ENCODE measurements at places on chromosomes 1 and 21.

DNA sequence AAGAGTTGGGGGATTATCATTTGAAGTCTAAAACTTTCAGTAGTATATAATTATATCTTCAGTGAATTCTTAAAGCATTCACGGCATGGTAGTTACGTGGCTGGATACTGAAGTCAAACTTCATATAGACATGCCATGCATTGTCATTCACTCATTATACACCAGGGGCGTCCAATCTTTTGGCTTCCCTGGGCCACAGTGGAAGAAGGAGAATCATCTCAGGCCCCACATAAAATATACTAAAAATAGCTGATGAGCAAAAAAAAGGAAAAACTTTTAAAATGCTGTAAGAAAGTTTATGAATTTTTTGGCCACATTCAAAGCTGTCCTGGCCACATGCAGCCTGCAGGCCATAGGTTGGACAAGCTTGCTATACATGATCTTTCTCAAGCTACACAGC lies 43.8 kb downstream of the DENND1B start:
- no peak for DNase-seq

DNA sequence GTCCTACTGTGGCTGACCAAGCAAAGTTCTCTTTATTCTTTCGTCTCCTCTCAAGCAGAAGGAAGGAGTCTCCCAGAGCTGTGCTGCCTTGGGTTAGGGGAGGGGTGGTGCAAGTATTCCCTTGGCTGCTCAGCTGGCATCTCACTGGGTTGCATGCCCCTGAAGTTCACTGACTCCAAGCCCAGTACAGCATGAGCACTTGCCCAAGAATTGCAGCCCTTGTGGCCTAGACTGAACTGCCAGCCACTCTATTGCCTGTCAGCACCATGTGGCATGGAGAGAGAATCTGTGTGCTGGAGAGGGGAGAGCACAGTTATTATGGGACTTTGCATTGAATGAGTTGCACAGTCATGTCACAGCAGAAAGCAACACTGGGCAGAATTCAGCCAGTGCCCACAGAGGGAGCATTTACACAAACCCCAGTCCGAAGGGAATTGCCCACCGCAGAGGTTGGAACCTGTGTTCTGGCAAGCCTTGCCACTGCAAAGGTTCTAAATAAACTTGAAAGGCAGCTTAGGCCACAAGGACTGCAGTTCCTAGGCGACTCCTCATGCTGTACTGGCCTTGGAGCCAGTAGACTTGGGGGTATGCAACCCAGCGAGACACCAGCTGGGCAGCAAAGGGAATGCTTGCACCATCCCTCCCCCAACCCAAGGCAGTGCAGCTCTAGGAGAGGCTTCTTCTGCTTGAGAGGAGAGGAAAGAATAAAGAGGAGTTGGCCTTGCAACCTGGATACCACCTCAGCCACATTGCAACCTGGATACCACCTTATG lies 28.8 kb downstream of the DR1 start:
- DNase-seq = no peak

GRCh38 chr1:36132029-36132428 lies 7.0 kb upstream of the COL8A2 start:
- DNase-seq = no peak

DNA sequence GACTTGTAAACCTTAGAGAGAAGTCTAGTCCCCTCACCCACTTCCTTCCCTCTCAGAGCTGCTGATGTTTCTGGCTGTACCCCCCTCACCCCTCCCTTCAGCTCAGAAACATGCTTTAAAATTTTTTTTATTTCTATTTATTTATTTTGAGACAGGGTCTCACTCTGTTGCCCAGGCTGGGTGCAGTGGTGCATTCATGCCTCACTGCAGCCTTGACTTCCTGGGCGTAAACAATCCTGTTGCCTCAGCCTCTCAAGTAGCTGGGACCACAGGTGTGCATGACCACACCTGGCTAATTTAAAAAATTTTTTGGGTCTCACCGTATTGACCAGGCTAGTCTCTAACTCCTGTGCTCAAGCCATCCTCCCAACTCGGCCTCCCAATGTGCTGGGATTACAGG lies 2.9 kb upstream of the WNT2B start:
- DNase-seq = no peak

DNA sequence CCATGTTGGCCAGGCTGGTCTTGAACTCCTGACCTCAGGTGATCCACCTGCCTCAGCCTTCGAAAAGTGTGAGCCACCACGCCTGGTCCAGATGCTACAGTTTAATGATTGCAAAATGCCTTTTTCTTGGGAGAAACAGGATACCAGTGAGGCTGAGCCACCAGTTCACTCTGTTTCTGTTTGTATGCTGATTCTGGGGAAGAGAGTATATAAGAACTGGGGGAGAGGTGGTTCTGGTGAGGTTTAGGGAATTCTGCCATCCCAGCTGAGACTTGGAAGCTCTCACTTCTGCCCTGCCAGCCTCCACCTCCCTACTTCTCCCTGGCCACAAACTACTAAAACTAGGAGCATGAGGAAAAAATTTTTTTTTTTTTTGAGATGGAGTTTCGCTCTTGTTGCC lies 8.1 kb upstream of the PMF1 start:
- DNase-seq = no peak

GRCh38 chr1:106705971-106706370 lies 350.5 kb upstream of the PRMT6 start:
- no peak for DNase-seq

DNA sequence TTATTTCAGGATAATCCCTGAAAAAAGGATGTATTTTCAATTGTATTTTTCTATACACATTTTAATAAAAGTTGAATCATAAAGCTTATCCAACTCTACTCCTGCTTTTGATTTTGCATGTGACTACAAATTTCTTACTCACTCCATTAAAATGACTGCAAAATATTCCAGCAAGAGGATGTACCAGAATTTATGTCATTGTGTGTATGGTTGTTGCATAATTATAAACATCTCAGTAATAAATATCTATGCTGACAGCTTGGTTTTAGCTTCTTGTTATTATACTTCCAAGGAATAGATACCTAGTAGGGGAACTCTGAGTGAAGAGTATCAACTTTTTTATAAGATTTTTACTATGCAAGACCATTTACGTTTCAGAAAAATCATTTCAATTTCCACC lies 463.2 kb upstream of the RUNX1 start:
- no peak for DNase-seq

GRCh38 chr1:153057375-153057774 lies at the start of gene SPRR2A:
SPRR2A (minus strand) TSS chr1:153057512; CDS start chr1:153056735, 777 bp downstream.
- no peak for DNase-seq

DNA sequence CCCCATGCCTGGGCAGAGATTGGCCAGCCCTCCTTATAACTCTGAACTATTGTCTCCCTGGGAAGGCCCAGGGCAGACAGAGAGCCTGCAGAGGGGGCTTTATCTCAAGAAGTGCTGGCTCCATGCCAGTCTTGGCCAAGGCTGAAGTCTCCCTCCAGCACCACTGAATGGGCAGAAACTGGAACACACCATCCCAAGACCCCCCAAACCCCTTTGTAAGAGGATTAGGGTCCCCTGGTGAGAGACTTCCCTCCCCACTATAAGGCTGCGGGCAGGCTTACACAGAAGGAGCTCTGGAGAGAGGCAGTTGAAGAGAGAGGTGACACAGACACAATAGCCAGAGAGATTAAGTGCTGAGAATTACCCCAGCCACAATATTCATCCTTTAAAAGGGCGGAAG lies 97.2 kb downstream of the NAV1 start:
- peak; percentile 84 for DNase-seq

DNA sequence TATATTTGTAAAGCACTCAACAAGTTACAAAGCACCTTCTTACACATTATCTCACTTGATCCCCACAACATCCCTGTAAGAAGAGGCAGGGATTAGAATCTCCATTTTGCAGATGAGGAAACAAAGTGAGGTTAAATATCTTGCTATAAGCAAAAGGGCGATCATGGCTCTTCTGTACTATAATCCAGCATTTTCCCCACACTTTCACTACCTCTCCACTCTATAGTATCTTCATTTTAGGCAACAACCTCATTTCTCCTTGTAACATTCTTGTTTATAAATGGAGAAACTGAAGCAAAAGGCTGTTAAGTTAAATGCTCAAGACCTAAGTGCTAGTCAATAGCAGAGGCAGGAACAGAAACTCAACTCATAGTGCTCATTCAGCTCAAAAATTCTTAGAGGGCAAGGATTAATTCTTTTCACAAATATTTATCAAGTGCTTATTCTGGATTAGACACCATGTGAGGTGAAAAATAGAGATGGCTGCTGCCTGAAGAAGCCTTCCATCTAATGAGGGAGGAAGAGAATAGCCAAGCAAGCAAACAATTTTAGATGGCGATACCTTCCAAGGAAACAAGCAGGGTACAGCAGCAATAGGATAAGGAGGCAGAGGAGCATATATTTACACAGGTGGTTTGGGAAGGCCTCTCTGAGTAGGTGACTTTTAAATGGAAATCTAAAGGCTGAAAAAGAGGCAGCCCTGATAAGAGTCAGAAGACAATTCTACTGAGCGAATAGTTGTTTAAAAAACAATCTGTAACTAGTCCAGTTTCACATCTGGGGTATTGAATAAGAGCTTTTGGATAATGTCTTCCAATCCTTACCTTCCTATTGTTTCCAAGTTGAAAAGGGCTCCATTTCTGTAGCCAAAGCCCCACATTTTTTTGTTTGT lies 3.5 kb downstream of the ERRFI1 start:
- DNase-seq = no peak

GRCh38 chr1:32172621-32173245 lies 6.7 kb upstream of the TXLNA start:
- DNase-seq = no peak

- DNase-seq = no peak
Measured at GRCh38 chr1:113742515-113742914, 16.8 kb downstream of the PHTF1 start.

DNA sequence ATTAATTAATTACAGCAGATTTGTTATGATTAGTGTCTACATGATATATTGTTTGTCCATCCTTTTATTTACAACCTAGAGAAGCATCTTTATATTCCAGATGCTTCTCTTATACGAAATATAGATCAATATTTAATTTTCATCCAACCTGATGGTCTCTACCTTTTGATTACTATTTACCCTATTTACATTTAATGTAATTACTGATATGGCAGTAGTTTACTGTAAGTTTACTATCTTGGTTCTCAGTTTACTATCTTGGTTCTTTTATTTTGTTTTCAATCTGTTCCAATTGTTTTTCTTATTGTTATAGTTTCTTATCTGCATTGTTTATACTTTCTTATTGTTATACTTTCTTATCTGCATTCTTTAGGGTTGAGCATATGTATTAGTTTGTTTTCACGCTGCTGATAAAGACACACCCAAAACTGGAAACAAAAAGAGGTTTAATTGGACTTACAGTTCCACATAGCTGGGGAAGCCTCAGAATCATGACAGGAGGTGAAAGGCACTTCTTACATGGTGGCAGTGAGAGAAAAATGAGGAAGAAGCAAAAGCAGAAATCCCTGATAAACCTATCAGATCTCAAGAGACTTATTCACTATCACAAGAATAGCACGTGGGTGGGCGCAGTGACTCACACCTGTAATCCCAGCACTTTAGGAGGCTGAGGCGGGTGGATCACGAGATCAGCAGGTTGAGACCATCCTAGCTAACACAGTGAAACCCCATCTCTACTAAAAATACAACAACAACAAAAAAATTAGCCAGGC lies 28.9 kb downstream of the FAF1 start:
- no peak for DNase-seq

DNA sequence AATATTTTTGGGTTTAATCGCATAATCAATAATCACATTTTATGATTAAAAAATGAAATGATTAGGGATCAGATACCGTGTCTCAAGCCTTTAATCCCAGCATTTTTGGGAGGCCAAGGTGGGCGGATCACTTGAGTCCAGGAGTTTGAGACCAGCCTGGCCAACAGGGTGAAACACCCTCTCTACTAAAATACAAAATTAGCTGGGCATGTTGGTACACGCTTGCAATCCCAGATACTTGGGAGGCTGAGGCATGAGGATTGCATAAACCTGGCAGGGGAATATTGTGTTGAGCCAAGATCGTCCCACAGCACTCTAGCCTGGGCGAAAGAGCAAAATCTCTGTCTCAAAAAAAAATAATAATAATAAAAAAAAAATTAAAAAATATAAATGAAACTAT lies 1581.4 kb downstream of the KCNT2 start:
- no peak for DNase-seq

DNA sequence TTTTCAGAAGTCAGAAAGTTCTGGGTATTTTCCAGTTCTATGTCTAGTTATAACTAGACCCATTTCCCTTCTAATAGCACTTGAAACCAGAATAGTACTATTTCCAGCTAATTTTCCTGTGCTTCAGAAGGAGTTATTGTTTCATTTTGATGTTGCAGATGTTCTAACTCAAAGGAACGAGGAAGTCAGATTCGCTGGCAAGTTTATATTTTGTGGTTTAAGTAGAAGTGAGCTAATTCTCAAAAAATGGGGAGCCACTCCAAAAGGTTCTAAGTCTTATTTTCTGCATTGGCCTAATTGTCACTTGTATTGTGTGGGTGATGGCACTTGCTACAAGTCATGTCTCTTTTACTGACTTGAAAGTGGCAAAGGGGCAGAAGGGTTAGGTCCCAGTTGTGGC lies 18.1 kb downstream of the CCDC185 start:
- DNase-seq = no peak

GRCh38 chr21:45983981-45984551 lies 2.5 kb downstream of the COL6A1 start:
- DNase-seq = peak; percentile 11

- no peak for DNase-seq
Measured at GRCh38 chr21:14383596-14384180, 742 bp upstream of the HSPA13 start.

DNA sequence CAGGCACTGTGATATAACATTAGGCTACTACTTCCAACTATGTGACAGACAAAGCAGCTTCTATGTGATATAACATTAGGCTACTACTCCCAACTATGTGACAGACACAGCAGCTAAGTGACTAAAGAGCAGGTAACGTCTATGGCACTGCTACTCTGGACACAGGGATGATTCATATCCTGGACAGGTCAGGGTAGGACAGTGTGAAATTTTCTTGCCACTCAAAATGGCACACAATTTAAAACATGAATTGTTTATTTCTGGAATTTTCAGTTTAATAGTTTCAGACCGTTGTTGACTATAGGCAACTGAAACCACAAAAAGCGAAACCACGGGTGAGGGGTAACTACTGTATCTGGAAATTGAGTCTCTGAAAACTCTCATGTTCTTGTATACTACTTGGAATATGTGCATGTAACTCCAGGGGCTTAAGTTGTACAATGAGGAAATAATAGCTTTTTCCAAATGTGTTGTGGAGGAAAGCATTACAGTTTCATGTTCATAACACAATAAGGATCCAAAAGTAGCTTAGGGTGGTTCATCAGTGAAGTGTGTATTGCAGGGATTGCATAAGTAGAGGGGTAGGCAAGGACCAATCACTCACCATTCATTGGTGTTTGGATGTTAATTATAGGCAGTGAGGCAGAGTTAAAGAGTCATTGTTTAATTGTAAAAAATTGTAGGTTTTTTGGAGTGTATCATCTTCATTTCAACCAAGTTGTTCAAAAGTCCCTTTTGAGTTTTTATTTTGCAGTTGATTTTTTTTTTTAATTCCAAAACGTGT lies 5.3 kb downstream of the DTL start:
- no peak for DNase-seq
